Aorta (tissue), 5 donors: ENCODE measurements at places on chromosomes 1 and 21. TPM values are rescaled to one million over a fixed set of nuclear protein-coding genes. Genes with fewer than 3 reads are reported as not detected.

The OR14A16 gene
- total RNA-seq: not detected

The C1orf185 gene
- not detected for total RNA-seq

The NCMAP gene
- total RNA-seq: 0.81 TPM

The GIPC2 gene
- total RNA-seq: 2.8 TPM

The EPHA8 gene
- total RNA-seq: not detected

The NOC2L gene
- 41.4 TPM for total RNA-seq

The TFAP2E gene
- total RNA-seq: 1.0 TPM

The RPE65 gene
- total RNA-seq: not detected

The CLDN8 gene
- not detected for total RNA-seq

The KRTAP12-2 gene
- total RNA-seq: not detected

The PTBP2 gene
- 46.3 TPM for total RNA-seq

The AQP10 gene
- 0.26 TPM for total RNA-seq

The LCE1C gene
- not detected for total RNA-seq

The FCRL5 gene
- total RNA-seq: 0.63 TPM

The CACYBP gene
- 54.8 TPM for total RNA-seq

The BCAR3 gene
- 18.4 TPM for total RNA-seq

The OR2G6 gene
- not detected for total RNA-seq

The C1orf52 gene
- 25.8 TPM for total RNA-seq
